Endodermal cell (in vitro differentiated cells): ENCODE measurements at places on chromosomes 11 and 22. TPM values are rescaled to one million over a fixed set of nuclear protein-coding genes. Genes with fewer than 3 reads are reported as not detected.
A peak's percentile ranks its signal among the peaks of the same experiment; 100 is the strongest.

GRCh38 chr22:36184433-36185025, 17.1 kb downstream of the APOL4 start:
- DNase-seq, result no peak

The MYBPC3 gene
- total RNA-seq, result 0.07 TPM in 1 of 2 replicates, not detected in the other

The TEX54 gene
- 0.87 TPM in 1 of 3 replicates, not detected in the others for total RNA-seq

DNA sequence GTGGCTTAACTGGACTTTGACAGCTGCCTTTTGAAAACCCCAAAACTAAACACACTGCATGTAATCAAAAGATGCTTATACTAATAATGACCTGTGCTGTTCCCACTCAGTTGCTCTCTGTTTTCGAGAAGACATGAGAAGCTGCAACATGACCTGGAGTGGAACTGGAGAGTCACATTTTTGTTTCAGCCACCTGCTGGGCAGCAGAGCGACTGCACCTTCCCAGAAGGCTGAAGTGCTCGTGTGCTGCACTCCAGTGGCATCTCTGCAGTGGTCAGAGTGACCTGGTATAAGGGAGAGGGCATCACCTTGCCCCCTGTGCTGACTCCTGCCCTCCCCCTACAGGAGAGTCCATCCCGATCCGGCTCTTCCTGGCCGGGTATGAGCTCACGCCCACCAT, 8.6 kb downstream of the THYN1 start:
- DNase-seq, result peak; percentile 63

The SHANK2 gene
- total RNA-seq, result 22.3 to 33.2 TPM (median 25.8 TPM) in 3 replicates

DNA sequence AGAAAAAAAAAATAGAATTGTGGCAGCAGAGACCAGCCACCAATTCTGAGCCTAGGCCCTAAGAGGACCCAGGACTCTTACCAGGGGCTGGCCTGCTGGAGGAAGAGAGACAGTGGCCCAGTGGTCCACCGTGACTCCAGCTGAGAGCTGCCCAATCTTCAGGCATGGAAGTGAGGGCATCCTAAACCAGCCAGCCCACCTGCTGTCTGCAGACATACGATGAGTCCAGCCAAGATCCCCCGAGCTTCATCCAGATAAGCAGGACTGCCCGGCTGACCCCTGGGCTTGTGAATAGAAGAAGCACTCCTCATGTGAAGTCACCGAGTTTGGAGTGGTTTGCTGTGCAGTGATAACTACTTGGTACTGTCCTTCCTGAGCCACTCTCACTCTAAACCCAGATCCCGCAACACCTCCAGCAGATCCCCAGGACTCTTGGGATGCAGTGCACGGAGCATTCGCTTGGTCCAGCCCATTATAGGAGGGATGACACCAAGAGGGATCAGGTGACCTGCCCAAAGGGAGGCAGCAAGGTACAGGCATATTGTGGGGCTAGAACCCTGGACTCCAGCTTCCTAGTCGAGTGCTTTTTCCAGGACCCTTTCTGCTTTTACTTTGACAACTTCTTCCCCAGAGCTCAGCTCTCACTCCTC, 41.7 kb upstream of the FGF3 start:
- peak; percentile 35 for DNase-seq

DNA sequence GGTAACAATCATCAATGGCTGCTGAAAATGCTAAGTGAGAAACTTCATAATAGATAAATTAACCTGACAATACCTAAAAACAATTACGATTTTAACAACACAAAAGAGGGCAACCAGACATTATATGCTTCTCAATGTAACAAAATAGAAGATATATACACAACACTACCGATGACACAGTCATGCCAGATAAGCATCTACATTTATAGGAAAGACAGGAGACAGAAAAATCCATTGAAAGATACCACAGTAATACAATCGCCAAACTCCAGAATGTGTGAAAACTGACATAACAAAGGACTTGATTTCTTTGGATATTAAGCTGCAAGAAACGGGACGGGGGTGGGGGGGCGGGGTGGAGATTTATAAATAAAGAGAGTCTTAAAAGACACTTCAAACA, 28.3 kb downstream of the USP28 start:
- no peak for DNase-seq
